ENCODE measurements at places on chromosomes 3 and 15.

GRCh38 chr3:63949005-63949404 lies 36.8 kb upstream of the SCAANT1 start:
- no peak for DNase-seq

DNA sequence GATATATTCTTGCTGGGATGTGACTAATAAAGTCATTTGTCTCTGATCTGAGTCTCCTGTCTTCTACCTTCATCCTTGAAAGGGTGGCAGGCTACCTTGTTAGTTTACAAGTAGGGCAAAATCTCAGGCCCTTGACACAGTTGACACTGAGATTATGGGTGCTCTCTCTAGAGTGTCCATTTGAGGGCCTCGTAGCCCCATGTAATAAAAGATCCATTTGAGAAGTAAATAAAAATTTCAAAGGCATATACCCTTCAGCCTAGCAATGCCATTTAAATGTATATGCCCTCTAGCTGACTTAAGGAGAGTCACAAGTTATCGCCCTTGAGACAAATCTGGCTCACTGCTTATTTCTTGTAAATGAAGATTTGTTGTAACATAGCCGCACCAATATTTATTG lies 98.6 kb downstream of the TCF12 start:
- no peak for DNase-seq

GRCh38 chr15:41215708-41216107 lies 14.8 kb downstream of the EXD1 start:
- no peak for DNase-seq

DNA sequence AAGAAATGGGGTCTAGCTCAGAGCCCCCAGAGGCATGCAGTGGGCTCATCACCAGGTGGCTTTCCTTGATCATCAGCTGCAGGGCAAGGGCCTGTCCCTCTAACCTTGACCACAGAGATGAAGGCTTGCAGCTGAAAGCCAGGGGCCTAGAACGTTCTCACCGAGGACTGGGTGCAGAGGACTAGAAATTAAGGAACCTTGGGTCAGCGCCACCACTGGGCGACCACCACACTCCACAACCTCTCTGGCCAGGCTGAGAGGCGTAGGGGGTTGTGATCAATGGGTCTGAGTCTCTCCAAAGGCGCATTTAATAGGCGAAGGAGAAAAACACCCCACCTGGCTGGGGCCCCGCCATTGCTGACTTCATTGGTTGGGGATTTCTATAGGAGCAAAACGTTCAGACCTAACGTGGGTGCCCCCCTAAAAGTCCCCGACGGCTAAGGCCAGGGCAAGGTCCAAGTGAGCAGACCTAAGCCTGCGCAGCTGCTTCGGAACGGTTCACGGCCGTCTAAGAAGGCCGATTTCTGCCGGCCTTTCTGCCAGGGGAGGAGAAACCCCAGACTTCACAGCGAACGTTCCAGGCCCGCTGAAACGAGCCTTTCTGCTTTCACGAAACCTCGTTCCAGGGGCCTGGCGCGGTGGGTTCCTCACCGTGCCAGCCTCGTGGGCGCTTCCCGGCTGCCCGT lies 915 bp downstream of the BCL2L10 start:
- no peak for DNase-seq

DNA sequence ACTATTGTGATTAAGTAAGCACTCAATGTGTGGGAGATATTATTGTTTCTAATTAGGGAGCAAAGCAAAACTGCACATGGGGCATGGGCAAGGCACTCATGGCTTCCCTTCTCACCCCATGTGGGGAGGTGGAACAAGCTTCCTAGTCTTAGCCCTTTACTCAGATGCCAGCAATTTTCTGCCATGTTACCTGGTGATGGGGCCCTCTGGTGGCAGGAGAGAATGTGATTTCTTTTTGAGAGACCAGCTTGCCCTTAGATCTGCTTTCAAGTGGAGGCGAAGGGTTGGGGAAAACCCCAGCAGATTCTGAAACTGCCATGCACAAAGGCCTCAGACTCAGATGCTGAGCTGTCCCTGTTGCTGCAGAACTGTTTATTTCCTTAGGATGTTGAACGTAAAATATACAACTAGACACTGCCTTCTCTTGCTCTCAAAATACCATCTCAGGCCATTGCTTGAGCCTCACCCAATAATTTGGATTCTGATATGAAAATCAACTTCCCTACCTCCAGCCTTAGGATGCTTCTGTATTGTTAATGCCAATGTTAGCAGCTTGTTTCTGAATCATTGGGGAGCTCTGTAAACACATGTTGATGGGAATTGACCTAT lies 130.2 kb upstream of the TPRG1 start:
- DNase-seq = peak; percentile 72

GRCh38 chr3:72475258-72476138 lies 372.7 kb downstream of the SHQ1 start:
- DNase-seq = no peak

DNA sequence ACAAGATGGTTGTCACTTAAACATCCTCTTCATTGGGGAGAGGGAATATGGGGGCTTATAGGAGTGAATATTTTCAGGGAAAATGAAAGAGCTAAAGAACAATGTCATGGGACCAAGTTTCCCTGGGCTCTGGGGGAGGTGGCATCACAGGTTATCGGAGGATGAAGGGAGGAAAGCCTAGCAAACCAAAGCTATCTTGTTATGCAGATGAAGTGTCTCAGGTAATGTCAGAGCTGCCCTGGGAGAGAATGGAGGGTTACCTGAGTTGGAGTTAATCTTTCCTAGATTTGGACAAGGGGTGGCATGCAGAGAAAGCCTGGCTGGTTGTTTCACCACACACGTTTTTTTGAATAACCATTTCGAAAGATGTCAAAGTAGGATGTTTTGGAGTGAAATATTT lies 308.1 kb upstream of the ATP10A start:
- DNase-seq = no peak

GRCh38 chr3:115977866-115978265 lies 354.6 kb downstream of the GAP43 start:
- DNase-seq = no peak

GRCh38 chr3:10283638-10284037 lies 9.1 kb downstream of the GHRL start:
- DNase-seq = no peak
